Foreskin keratinocyte (primary cell): ENCODE measurements at places on chromosomes 2 and 18. TPM values are rescaled to one million over a fixed set of nuclear protein-coding genes. Genes with fewer than 3 reads are reported as not detected.
A peak's percentile ranks its signal among the peaks of the same experiment; 100 is the strongest.

Gene LYPD6
- 3.2 and 4.6 TPM in 2 replicates for polyA plus RNA-seq

Gene DTYMK
- polyA plus RNA-seq: 98.3 and 112 TPM in 2 replicates

Gene ALPP
- not detected in 2 replicates for polyA plus RNA-seq

Gene SCN2A
- 0.13 and 0.36 TPM in 2 replicates for polyA plus RNA-seq

Gene LYPD6B
- 5.8 and 8.8 TPM in 2 replicates for polyA plus RNA-seq

Gene IL36G
- polyA plus RNA-seq: 0.43 and 0.50 TPM in 2 replicates

Gene MC2R
- polyA plus RNA-seq: not detected in 2 replicates

Gene CXXC1
- 51.8 and 58.3 TPM in 2 replicates for polyA plus RNA-seq

Gene CCDC178
- polyA plus RNA-seq: not detected in 2 replicates

Gene SH3YL1
- polyA plus RNA-seq: 21.9 and 26.1 TPM in 2 replicates

Gene MARS2
- polyA plus RNA-seq: 3.6 and 5.4 TPM in 2 replicates

Gene ETAA1
- 4.9 and 5.5 TPM in 2 replicates for polyA plus RNA-seq

- peak; percentile 73 for DNase-seq
These were observed 1.7 kb upstream of the FOSL2 start for GRCh38 chr2:28390746-28391563.

- peak; percentile 52 for DNase-seq
These were observed 96.2 kb downstream of the TANC1 start for GRCh38 chr2:159064446-159065301.

DNA sequence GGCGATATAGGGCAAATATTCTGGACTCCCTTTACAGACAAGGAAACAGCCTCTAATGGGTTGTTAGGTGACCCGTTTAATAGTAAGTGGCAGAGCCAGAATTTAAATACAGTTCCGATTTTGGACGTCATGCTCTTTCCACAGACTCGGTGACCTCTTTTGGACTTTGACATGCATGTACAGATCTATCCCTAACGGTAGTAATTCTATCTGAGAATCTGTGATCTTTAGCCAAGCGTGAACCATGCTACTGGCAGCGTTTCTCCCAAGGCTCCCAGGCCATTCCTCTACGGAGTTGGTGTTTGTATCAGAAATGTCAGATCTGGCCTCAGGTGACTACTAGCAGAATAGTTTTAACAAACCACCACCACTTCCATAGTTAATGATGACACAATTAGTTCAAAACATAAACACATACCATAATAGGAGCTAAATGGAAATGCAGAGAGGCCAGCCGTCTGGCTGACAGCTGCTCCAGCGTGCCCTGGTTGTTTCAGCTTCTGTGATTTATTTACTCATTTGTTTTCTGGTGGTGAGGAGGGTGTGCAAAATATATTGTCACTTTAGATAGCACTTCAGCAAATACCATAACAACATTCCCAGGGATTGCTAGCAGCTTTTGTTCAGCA, 304.6 kb upstream of the LYPD1 start:
- DNase-seq: peak; percentile 38

GRCh38 chr2:205775097-205775877, 93.0 kb downstream of the NRP2 start:
- peak; percentile 99 for DNase-seq

DNA sequence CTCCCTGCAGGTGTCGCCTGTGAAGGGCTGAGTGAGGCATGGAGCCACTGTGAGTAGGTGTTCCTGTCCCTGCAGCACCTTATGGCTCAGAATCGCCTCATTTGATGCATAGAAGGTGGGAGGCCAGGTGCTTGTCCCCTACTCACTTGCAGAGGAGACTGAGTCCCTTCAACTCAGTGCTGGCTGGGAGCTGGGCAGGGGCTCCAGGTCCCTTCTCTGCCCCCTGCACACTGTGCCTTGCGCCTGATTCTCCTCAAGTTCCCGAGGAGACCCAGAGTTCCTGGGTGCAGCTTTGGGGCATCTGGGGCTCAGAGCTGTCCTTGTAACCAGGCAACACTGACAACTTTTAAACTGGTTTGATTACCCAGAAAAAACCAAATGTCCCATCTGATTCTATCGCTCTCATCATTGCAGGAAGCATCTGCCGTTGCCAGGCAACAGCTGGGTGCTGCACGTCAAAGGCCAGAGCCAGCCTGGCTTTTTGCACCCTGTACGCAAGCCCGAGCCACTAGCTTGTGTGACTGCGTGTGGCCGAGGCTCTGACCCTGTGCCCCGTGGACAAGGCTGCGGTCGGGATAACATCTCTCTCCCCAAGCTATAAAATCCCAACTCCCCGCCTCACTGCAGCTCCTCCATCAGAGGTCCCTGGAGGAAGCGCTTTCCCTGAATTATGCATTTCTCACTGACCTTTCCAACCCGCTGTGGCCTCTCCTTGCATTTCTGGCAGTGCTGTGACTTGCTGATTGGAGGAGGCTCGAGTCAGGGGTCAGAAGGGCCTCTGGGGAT, 130.8 kb upstream of the HDAC4 start:
- DNase-seq: no peak

- no peak for DNase-seq
These were observed 24.3 kb downstream of the GALNT1 start for GRCh38 chr18:35605686-35606417.

GRCh38 chr2:45237850-45238542, 228.7 kb upstream of the SIX2 start:
- DNase-seq: peak; percentile 92

GRCh38 chr2:127400533-127400896, 12.7 kb upstream of the MAP3K2 start:
- no peak for DNase-seq

DNA sequence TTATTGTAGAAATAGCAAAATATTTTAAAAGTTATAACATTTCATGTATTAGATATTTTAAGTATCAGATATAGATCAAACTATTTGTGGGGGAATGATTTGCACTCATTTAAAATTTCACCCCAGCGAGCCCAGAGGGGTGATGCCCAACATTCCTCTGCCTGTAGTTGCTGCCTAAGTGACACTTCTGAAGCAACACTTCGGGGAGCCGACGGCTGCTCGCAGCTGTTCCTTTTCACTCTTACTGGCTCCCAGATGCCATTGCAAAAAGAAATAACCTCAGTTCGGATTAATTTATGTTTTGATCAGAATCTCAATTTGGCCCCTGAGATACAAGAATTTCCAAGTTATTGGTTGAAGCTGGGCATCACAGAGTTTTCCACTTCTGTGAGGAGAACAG, 603.8 kb downstream of the PLCL1 start:
- DNase-seq: no peak

DNA sequence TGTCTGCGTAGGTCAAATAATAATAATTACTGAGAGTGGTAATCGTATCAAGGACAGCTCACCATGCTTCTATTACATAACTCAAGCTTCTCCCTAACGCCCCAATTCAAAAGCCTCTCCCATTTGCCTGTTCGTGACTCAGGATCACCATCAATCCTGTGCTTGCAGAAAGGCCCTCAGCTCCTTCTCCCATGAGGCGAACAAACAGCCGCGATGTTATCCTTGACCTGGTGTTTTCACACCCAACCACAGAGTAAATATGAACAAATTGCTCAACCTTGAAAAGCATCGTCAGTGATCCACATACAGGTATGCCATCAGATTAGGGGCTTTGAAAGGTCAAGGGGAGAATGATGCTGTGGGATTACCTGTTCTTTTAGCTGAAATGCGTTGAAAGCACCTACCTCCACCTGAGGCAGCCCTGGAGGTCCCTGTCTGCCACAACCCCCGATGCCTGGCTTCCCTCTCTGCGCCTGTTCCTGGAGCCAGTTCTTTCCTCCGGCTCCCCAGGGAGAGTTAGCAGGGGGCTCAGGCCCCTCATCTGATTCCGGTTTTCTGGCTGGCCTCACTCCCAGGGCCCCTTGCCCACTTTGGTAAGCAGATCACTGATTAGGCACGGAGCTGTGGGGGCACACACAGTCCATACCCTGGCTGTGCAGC, 39.1 kb upstream of the ODC1 start:
- no peak for DNase-seq

- DNase-seq: no peak
These were observed 47.6 kb upstream of the HAAO start for GRCh38 chr2:42839809-42840501.

GRCh38 chr2:3313781-3314375, 63.7 kb downstream of the EIPR1 start:
- no peak for DNase-seq

DNA sequence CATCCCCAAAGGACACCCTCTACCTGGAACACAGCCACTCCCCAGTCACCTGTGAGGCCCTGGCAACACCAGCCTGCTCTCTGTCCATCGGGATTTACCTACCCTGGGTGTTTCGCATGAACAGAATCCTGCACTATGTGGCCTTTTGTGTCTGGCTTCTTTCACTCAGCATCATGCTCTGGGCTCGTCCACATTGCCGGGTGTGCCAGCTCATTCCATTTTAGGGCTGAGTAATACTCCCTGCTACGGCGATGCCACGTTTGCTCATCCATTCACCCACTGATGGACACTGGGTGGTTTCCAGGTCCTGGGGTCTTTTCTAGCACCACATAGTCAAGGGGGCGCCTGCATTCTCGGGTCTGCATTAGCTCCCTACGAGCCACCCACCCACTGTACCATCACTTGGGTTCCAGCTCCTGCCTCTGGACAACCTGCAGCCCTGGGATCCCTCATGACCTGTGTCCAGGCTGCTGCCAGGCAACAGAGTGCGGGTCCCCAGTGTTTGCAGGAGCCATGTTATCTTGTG, 22.0 kb downstream of the KCNF1 start:
- no peak for DNase-seq

DNA sequence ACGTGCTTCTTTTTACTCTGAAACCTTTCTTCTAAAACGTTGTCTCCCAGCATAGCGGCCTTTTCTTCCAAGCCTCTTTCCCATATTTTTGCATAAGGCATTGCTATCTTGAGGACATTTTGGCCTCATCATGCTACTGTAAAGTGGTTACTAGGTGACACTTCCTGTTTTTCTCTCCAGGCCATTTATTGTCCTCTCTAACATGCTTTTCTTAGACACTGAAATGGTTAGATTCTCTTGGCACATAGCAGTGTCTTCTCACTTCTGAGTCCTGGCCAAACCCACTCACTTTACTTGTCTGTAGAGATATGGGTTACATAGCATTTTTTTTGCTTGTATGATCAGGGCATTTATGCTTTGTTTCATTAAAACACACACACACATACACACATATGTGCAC, 50.1 kb upstream of the KCNH7 start:
- no peak for DNase-seq

GRCh38 chr2:227788561-227789018, 25.1 kb upstream of the CCL20 start:
- peak; percentile 78 for DNase-seq

DNA sequence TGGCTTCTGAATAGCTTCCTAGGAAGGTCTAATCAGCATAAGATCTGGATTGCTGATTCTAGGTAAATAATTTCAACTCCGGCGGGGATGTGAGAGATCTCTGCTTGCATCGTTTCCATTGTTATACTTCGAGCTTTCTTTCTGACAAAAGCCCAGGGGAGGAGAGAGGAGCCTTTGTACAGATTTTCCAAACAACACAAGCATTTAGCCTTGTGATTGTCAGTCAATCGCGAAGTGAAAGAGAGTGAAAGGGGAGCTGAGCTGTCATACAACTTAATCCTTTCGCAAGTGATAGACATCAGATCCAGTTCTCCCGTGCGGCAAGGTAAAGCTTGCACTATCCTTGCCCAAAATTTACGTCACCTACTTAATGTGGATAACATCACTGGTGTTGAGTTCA, 26.2 kb downstream of the RALB start:
- DNase-seq: no peak

GRCh38 chr2:107062599-107063220, 176.7 kb upstream of the ST6GAL2 start:
- DNase-seq: no peak

GRCh38 chr2:88626171-88627054, 851 bp downstream of the EIF2AK3 start:
- DNase-seq: no peak

DNA sequence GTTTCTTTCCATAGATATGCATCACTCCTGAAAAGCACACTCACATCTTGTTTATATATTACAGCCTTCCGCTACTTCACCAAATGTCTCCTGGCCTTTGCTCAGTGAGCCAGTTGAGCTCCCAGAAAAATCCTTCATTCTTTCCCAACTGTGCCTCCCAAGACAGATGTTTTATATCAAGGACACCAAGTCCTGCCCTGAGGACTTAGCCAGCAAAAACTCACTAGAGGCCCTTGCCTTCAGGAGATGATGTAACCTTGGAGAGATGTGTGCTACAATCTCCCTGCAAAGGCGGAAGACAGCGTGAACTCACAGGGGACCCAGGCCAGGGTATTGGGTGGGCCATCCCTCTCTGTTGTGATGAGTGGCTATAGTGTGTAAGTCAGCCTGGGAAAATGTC, 86.1 kb upstream of the CTAGE1 start:
- no peak for DNase-seq

- DNase-seq: no peak
These were observed 97.9 kb upstream of the NOL4 start for GRCh38 chr18:34322365-34323289.

- peak; percentile 15 for DNase-seq
These were observed 11.8 kb downstream of the CCDC85A start for GRCh38 chr2:56195563-56195962.

GRCh38 chr2:137220438-137220993, 455.2 kb downstream of the THSD7B start:
- DNase-seq: peak; percentile 79

DNA sequence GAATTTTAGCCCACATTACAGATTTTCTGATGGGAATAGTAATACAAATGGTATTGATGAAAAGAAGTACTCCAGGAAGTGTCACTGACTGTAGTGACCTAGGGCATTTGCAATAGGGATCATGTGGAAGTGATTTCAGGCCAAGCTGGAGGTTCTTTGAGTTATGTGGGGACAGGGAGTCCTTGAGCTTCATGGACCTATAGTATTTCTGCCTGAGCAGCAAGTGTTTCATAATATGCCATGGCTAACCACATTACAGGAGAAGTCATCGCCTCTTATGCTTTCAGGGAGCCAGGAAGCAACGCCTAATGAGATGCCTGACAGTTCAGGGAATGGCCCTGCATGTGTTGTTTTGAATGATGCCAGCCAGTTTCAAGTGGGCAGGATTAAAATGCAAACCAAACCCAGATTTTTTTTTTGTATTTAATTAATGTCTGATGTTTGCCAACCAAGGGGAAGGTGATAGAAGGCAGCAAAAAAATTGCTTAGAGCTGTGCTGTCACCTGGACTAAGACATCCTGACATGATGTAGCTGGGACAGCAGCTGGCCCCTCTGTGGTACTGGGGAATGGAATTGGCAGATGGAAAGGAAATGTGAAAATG, 109.5 kb downstream of the RAPGEF4 start:
- no peak for DNase-seq

DNA sequence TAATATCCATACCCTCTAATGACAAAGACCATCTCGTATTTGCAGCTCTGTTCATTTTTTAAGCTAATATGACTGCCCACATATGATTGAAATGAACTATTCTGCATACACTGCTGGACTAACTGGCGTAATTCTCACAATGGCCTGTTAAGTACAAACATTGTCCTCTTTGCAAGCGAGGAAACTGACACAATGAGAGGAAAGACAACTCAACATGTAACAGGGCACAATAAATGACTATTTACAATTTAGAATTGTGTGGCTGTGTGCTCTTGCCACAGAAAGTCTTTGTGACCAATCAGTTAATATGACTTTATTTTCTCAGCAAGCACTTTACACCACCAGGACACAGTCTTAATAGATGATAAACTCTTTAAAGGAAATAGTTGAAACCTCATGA, 498.0 kb downstream of the CNTNAP5 start:
- no peak for DNase-seq

- no peak for DNase-seq
These were observed 197.5 kb upstream of the COPS8 start for GRCh38 chr2:236887953-236888793.

GRCh38 chr18:59881728-59882656, 17.8 kb upstream of the PMAIP1 start:
- peak; percentile 47 for DNase-seq
